ENCODE measurements at places on chromosomes 16 and 17. TPM values are rescaled to one million over a fixed set of nuclear protein-coding genes. Genes with fewer than 3 reads are reported as not detected.

Gene TBC1D26
- total RNA-seq: not detected

GRCh38 chr16:64475627-64476351 is 646.1 kb downstream of the CDH11 start:
- H3K27me3 ChIP-seq: no peaks in the 10 kb centered on the region
- H3K4me3 ChIP-seq: no peak overlapping the region
- no peaks in the 10 kb centered on the region for H3K4me1 ChIP-seq

Gene SLC38A8
- total RNA-seq: not detected

DNA sequence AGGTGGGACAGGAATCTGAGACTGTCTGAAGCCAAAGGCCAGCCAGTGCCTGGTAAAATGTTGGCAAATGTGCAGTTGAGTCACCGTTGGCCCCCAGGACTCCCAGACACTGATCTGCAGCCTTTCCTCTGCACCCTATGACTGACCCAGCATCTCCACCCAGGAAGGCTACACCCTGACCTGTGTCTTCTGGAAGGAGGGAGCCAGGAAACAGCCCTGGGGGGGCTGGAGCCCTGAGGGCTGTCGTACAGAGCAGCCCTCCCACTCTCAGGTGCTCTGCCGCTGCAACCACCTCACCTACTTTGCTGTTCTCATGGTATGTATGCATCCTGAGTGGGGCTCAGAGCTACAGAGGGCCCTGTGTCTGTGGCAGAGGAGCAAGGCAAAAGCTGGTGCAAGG is 24.0 kb downstream of the ADGRG5 start:
- no peak for DNase-seq
- no peaks in the 10 kb centered on the region for H3K27me3 ChIP-seq
- H3K36me3 ChIP-seq: peaks cover 43% of the 10 kb centered on the region
- H3K4me1 ChIP-seq: no peaks in the 10 kb centered on the region
- H3K4me3 ChIP-seq: no peak overlapping the region

Gene KRT31
- not detected for total RNA-seq

DNA sequence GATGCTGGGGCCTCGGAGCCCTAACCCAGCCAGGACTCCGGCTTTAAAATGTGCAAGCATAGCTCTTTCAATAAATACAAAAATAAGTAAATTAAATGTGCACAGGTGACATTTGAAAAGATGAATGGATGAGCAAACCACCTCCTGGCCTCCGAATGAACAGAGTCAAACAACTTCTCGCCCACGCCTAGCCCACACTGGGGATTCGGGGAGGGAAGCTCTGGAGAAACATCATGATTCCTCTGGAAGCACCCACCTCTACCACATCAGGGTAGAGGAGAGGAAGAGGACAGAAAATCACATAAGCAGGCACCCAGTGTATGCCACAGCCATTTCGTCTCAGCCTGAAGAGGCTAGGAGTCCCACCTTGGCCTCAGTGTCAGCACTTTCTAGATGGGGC is 105.8 kb downstream of the SDK2 start:
- no peak overlapping the region for H3K4me3 ChIP-seq
- H3K36me3 ChIP-seq: no peaks in the 10 kb centered on the region
- no peaks in the 10 kb centered on the region for H3K27me3 ChIP-seq
- H3K27ac ChIP-seq: no peak overlapping the region

Gene ABCA8
- total RNA-seq: 0.15 TPM

GRCh38 chr17:70767102-70767701 is 597.9 kb downstream of the KCNJ2 start:
- no peaks in the 10 kb centered on the region for H3K27me3 ChIP-seq
- DNase-seq: no peak

- H3K36me3 ChIP-seq: no peaks in the 10 kb centered on the region
- no peak overlapping the region for H3K27ac ChIP-seq
- H3K4me1 ChIP-seq: no peaks in the 10 kb centered on the region
- no peak for DNase-seq
- no peaks in the 10 kb centered on the region for H3K27me3 ChIP-seq
These were observed 37.4 kb upstream of the GNA13 start for GRCh38 chr17:65093930-65094329.

GRCh38 chr16:48533931-48534330 is 76.0 kb downstream of the N4BP1 start:
- no peak overlapping the region for H3K27ac ChIP-seq
- no peak overlapping the region for H3K4me3 ChIP-seq
- no peaks in the 10 kb centered on the region for H3K36me3 ChIP-seq
- H3K27me3 ChIP-seq: no peaks in the 10 kb centered on the region
- peaks cover 24% of the 10 kb centered on the region for H3K4me1 ChIP-seq
- DNase-seq: no peak

DNA sequence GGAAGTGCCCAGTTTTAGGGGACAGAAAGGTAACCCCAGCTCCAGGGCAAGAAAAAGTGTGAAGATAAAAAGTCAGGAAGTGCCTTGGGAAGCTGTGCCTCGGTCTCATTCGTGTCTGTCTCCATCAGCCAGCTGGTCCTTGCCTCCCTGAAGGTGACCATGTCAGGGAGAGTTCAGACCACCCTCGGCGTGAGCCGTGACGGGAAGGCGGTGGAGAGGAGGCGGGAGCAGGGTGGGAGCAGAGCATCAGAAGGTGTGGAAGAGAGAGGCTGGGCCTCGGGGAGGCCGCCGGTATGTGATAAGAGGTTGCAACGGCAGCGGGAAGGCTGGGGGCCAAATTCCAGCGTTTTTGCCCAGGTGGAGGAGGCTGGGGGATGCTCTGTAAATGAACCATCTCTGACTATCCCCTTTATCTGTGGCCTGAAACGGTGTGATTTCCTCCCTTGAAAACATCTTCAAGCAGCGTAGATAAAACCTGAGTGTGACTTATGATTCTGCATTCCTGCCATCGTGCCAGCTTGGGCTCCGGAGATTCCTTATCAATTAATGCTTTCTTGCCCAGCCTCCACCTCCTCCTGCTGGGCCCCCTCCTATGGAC is 251.8 kb downstream of the IRF8 start:
- H3K27me3 ChIP-seq: no peaks in the 10 kb centered on the region
- H3K4me1 ChIP-seq: no peaks in the 10 kb centered on the region
- H3K4me3 ChIP-seq: no peak overlapping the region
- H3K27ac ChIP-seq: no peak overlapping the region

Gene GPS1
- 113 TPM for total RNA-seq

- DNase-seq: peak; percentile 40
- peak overlapping the region; percentile 91 for H3K4me3 ChIP-seq
- H3K27me3 ChIP-seq: no peaks in the 10 kb centered on the region
- peaks cover 23% of the 10 kb centered on the region for H3K4me1 ChIP-seq
- peak overlapping the region; percentile 79 for H3K27ac ChIP-seq
These were observed 857 bp upstream of the STAT5A start for GRCh38 chr17:42287305-42287976.

DNA sequence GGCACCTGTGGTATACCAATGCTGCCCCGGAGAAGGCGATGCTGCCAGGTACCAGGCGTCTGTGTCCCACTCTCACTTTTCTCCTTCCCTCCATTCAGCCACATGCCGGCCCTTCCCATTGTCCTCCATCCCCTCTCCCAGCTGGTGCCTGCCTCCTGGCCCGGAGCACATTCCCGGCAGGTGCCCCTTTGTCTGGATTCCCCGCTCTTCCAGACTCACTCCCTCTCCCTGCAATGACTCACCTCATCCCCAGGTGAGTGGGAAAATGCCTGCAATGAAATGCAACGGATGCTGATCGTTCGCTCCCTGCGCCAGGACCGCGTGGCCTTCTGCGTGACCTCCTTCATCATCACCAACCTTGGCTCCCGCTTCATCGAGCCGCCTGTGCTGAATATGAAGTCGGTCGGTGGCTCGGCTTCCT is 10.4 kb upstream of the KDM6B start:
- H3K4me1 ChIP-seq: no peaks in the 10 kb centered on the region
- H3K27ac ChIP-seq: no peak overlapping the region
- H3K27me3 ChIP-seq: peaks cover 1% of the 10 kb centered on the region
- no peaks in the 10 kb centered on the region for H3K36me3 ChIP-seq
- DNase-seq: no peak

DNA sequence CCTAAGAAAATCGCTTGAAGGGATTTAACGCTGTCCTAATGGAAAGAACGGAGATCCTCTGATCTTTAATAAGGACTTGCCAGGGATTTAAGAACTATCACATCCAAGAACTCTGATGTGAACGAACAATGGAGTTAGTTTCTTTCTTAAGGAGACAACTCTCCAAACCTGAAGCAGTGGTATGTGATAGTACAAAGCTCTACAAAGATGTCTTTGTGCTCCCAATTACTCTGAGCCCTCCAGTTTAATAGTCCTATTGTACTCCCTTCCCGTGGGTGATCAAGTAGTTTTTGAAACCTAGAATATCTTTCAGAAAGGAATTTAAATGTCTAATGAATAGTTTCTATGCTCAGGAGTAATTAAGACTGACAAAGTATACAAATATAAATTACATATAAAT is 123.8 kb downstream of the FTO start:
- no peaks in the 10 kb centered on the region for H3K4me1 ChIP-seq
- 0 out of 2 replicates have a peak, but pooled peaks cover 2% of the 10 kb centered on the region for H3K36me3 ChIP-seq
- no peak overlapping the region for H3K4me3 ChIP-seq

Gene DNAAF1
- not detected for total RNA-seq

DNA sequence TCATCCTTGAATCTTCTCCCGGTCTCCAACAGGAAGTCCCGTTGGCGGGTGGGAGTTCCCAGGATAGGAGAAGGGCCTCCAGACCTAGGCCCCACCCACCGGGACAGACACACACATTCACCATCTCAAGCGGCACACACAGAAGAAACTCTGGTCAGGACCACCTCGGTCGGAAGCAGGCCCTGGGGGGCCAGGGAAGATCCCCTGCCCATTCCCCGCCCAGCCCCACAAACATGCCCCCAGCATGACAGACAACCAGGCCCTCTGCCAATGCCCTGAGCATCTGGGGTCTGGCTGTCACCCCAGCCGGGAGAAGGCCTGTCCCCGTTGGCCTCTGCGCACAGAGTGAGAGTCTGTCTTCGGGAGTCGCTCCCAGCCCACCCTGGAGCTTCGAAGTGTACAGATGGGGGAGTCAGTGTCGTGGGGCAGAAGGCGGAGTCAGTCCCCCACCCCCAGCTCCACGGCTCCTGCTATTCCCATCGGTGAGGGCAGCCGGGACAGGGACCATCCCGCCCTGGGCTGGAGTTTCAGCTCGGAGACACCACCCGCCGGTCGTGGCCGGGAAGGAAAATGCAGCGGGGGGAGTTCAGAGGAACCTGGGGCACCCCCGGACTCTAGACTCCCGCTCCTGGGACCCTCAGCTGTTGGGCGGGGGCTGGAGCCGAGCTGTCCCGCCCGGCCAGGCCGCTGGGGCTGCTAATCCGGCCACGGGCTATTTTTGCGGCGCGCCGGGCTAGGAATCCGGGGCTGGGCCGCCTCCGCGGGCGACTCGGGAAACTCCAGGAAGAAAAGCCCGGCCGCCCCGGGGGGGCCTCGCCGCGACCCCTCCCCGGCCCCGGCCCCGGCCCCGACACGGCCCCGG is 660 bp downstream of the RHBDF1 start:
- peaks cover 9% of the 10 kb centered on the region for H3K4me1 ChIP-seq
- DNase-seq: no peak
- H3K27me3 ChIP-seq: peaks cover 4% of the 10 kb centered on the region
- no peaks in the 10 kb centered on the region for H3K36me3 ChIP-seq

- peaks cover 20% of the 10 kb centered on the region for H3K36me3 ChIP-seq
- no peak overlapping the region for H3K27ac ChIP-seq
- H3K27me3 ChIP-seq: no peaks in the 10 kb centered on the region
- H3K4me1 ChIP-seq: peaks cover 9% of the 10 kb centered on the region
- no peak overlapping the region for H3K4me3 ChIP-seq
These were observed 143.9 kb downstream of the AATF start for GRCh38 chr17:37092701-37093100.

DNA sequence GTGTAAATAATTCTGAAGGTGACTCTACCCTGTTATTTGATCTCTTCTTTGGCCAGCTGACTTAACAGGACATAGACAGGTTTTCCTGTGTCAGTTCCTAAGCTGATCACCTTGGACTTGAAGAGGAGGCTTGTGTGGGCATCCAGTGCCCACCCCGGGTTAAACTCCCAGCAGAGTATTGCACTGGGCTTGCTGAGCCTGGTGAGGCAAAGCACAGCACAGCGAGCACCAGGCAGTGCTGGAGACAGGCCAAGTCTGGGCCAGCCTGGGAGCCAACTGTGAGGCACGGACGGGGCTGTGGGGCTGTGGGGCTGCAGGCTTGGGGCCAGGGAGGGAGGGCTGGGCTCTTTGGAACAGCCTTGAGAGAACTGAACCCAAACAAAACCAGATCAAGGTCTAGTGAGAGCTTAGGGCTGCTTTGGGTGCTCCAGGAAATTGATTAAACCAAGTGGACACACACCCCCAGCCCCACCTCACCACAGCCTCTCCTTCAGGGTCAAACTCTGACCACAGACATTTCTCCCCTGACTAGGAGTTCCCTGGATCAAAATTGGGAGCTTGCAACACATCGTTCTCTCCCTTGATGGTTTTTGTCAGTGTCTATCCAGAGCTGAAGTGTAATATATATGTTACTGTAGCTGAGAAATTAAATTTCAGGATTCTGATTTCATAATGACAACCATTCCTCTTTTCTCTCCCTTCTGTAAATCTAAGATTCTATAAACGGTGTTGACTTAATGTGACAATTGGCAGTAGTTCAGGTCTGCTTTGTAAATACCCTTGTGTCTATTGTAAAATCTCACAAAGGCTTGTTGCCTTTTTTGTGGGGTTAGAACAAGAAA is 5.1 kb downstream of the STH start:
- no peaks in the 10 kb centered on the region for H3K36me3 ChIP-seq
- H3K4me1 ChIP-seq: no peaks in the 10 kb centered on the region
- H3K27ac ChIP-seq: no peak overlapping the region
- H3K4me3 ChIP-seq: no peak overlapping the region

Gene KLHL10
- not detected for total RNA-seq
